ENCODE measurements at places on chromosomes 6 and 20. TPM values are rescaled to one million over a fixed set of nuclear protein-coding genes. Genes with fewer than 3 reads are reported as not detected.

Gene MACROD2
- total RNA-seq, result 3.8 TPM

Gene SEMG2
- not detected for total RNA-seq

Gene SFT2D1
- 47.7 TPM for total RNA-seq

Gene RTEL1
- 31.7 TPM for total RNA-seq

Gene OTOR
- total RNA-seq, result not detected

Gene METTL24
- total RNA-seq, result 1.2 TPM

Gene SCUBE3
- total RNA-seq, result 0.22 TPM

Gene MYBL2
- not detected for total RNA-seq

Gene SLC16A10
- total RNA-seq, result 30.3 TPM

Gene SSR1
- 150 TPM for total RNA-seq

Gene HBS1L
- 66.4 TPM for total RNA-seq

Gene WFDC12
- not detected for total RNA-seq

Gene MUC21
- total RNA-seq, result not detected

Gene RAMACL
- 3.2 TPM for total RNA-seq

Gene SPEF1
- not detected for total RNA-seq

Gene OR2B6
- total RNA-seq, result not detected

Gene LYRM4
- total RNA-seq, result 30.6 TPM

Gene HIVEP2
- total RNA-seq, result 13.2 TPM

Gene RGS17
- total RNA-seq, result 4.6 TPM

Gene RPN2
- 177 TPM for total RNA-seq

Gene SUMO4
- 1.2 TPM for total RNA-seq

Gene PRPH2
- total RNA-seq, result 1.4 TPM

Gene BCAS1
- 0.51 TPM for total RNA-seq

Gene ADGRF5
- total RNA-seq, result 71.1 TPM

Gene TRMT6
- 13.2 TPM for total RNA-seq

Gene LY86
- total RNA-seq, result 5.4 TPM

Gene PKIB
- 1.00 TPM for total RNA-seq

Gene HLA-DRB5
- 118 TPM for total RNA-seq

Gene NQO2
- total RNA-seq, result 54.4 TPM

Gene RAB44
- total RNA-seq, result 0.35 TPM

Gene IL17A
- not detected for total RNA-seq

Gene PBOV1
- not detected for total RNA-seq

Gene GFRAL
- total RNA-seq, result not detected

Gene MAS1
- not detected for total RNA-seq

Gene ZC2HC1B
- total RNA-seq, result not detected

Gene HCRTR2
- not detected for total RNA-seq

Gene RIN2
- total RNA-seq, result 74.1 TPM

Gene TCEA2
- 42.5 TPM for total RNA-seq

Gene TPD52L1
- 24.6 TPM for total RNA-seq

Gene ATP6V1G2
- total RNA-seq, result 1.1 TPM

Gene TMEM74B
- 0.42 TPM for total RNA-seq

Gene SYNDIG1
- total RNA-seq, result 0.77 TPM

Gene SLC22A16
- 1.4 TPM for total RNA-seq

Gene CYP24A1
- not detected for total RNA-seq

Gene TPMT
- 7.1 TPM for total RNA-seq

Gene TRIM15
- not detected for total RNA-seq

Gene TBCC
- 13.8 TPM for total RNA-seq

Gene CLDN20
- total RNA-seq, result not detected

Gene GGT7
- 15.6 TPM for total RNA-seq

Gene BPI
- not detected for total RNA-seq

Gene UST
- total RNA-seq, result 5.2 TPM

Gene NFS1
- 23.5 TPM for total RNA-seq

Gene CFAP206
- 0.19 TPM for total RNA-seq

Gene GLP1R
- not detected for total RNA-seq

Gene LINC00237
- total RNA-seq, result not detected
